ENCODE measurements at places on chromosomes 3 and 15. TPM values are rescaled to one million over a fixed set of nuclear protein-coding genes. Genes with fewer than 3 reads are reported as not detected.

Gene LDHAL6B
- total RNA-seq: not detected

Gene APH1B
- total RNA-seq: 8.5 TPM

Gene GOLGA6A
- total RNA-seq: 0.39 TPM

Gene LTK
- total RNA-seq: 9.2 TPM

Gene CHST14
- 12.7 TPM for total RNA-seq

Gene ANKRD28
- 47.5 TPM for total RNA-seq

Gene PLS1
- 38.8 TPM for total RNA-seq

Gene GPR156
- total RNA-seq: 0.15 TPM

Gene ANKRD63
- 0.89 TPM for total RNA-seq

Gene ITIH1
- total RNA-seq: 0.37 TPM

Gene NEIL1
- total RNA-seq: 41.4 TPM

Gene CYP1A2
- not detected for total RNA-seq

Gene CRELD1
- total RNA-seq: 18.7 TPM

Gene SLC26A6
- 55.1 TPM for total RNA-seq

Gene ALPK3
- 2.0 TPM for total RNA-seq

Gene GOLGA6D
- 0.12 TPM for total RNA-seq

Gene ZMYND10
- total RNA-seq: 3.3 TPM

Gene PIGB
- total RNA-seq: 15.1 TPM

Gene KNG1
- total RNA-seq: 0.25 TPM

Gene CTSH
- total RNA-seq: 37.5 TPM

Gene IL5RA
- total RNA-seq: not detected

Gene GATM
- total RNA-seq: 3.1 TPM

Gene CCR3
- total RNA-seq: not detected

Gene AMIGO3
- 0.32 TPM for total RNA-seq

Gene MYH15
- 11.2 TPM for total RNA-seq

Gene CPNE9
- total RNA-seq: 0.98 TPM

Gene SEMA3G
- total RNA-seq: 4.2 TPM

Gene CCDC9B
- 15.6 TPM for total RNA-seq

Gene CLCN2
- total RNA-seq: 21.6 TPM

Gene VPS13C
- total RNA-seq: 18.6 TPM

Gene CFAP92
- total RNA-seq: 3.6 TPM

Gene MAN2C1
- 118 TPM for total RNA-seq

Gene KCNMB2
- total RNA-seq: not detected

Gene ABHD17C
- 27.9 TPM for total RNA-seq

Gene IL1RAP
- total RNA-seq: 5.8 TPM

Gene GABRR3
- total RNA-seq: not detected

Gene TMEM108
- not detected for total RNA-seq

Gene SERINC4
- total RNA-seq: 0.12 TPM

Gene GASK1A
- 1.0 TPM for total RNA-seq

Gene UNC13C
- total RNA-seq: not detected

Gene MAGI1
- 38.6 TPM for total RNA-seq

Gene CATSPER2
- 3.6 TPM for total RNA-seq

Gene RAB7A
- total RNA-seq: 233 TPM

Gene SLC22A14
- 0.22 TPM for total RNA-seq

Gene CCR8
- not detected for total RNA-seq

Gene RNF13
- 39.9 TPM for total RNA-seq

Gene ERC2
- total RNA-seq: not detected

Gene PAK2
- 69.6 TPM for total RNA-seq

Gene ACY1
- total RNA-seq: 73.2 TPM

Gene MYRIP
- total RNA-seq: 0.44 TPM

Gene BOC
- 3.3 TPM for total RNA-seq
